ENCODE measurements at places on chromosomes 5 and 9. TPM values are rescaled to one million over a fixed set of nuclear protein-coding genes. Genes with fewer than 3 reads are reported as not detected.

GRCh38 chr5:102450313-102450990 lies 48.3 kb downstream of the SLCO6A1 start:
- no peak for DNase-seq

DNA sequence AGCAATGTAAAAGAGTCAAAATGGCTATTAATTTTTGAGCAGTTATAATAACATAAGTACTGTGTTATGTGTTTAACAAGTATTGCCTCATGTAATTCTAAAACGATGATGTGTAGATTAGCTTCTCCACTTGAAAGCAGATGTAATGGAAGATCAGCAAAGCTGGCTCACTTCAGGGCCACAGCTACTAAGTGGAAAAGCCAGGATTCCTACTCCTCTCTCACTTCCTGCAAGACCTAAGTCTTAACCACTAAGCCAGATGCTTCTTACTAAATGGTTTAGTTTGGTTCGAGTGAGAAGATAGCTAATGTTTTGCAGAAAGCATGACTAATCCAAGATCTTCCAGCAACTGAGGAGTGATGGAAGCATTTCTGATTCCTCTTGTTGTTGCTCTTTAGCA lies 15.7 kb upstream of the TNC start:
- no peak for DNase-seq

DNA sequence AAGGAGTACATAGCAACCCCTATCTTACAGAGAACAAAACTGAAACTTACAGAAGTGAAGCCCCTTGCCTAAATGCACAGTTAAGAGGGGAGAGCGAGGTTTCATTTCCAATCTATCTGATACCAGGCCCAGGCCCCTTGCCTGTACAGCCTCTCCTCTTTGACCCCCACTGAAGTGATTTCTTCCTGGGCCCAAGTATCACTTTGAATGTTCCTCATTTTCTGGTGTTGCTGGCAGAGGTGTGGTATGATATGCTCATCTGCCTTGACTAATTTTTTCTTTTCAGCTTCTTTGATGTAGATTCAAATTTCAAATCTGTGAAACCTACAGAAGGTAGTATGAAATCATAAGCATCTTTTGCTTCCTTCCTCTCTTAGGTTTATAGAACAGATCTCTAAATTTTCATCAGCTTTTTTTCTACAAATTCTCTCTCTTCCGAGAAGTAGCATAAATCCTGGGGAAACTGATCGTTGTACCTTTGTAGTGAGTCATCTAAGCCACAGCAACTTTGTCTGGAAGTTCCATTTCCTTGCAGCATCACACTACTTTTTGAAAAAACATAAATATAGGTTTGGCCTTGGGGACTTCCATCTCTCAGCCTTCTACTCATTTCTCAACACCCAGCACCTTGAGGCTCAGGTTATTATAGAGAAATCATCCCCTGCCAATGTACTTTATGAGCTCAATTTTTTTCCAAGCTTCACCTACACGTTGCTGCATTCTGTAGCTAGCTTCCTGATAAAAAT lies 402.4 kb upstream of the PTGER4 start:
- no peak for DNase-seq

GRCh38 chr5:74262544-74263207 lies 377.9 kb downstream of the ENC1 start:
- DNase-seq = no peak

The FKTN gene
- 10.2 TPM for total RNA-seq

The PCDHB15 gene
- total RNA-seq = 6.1 TPM

GRCh38 chr5:79200573-79201183 lies 35.3 kb upstream of the JMY start:
- DNase-seq = no peak

The PIK3R1 gene
- total RNA-seq = 81.8 TPM

GRCh38 chr5:180644825-180645273 lies 4.6 kb downstream of the FLT4 start:
- DNase-seq = no peak

- no peak for DNase-seq
Measured at GRCh38 chr9:100019541-100019940, 79.3 kb downstream of the ERP44 start.

GRCh38 chr5:159332800-159333544 lies 2.7 kb upstream of the IL12B start:
- no peak for DNase-seq

The CKMT2 gene
- 20.6 TPM for total RNA-seq

DNA sequence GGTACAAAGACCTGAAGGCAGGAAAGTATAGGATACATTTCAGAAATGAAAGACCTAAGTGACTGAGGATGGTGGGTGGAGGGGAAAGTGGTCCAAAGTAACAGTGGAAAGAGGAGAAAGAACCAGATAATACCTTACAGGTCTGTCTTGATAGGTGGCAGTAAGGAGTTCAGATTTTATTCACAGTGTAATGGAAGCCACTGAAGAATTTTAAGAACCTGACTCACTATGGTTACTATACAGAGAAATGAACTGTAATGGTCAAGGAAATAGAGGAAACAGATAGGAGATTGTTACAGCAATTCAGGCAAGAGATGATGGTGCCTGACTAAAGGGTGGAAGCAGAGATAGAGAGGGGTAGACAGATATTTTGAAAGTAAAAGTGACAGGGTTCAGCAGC lies 46.5 kb downstream of the EPB41L4A start:
- no peak for DNase-seq

- no peak for DNase-seq
Measured at GRCh38 chr5:159890141-159890540, 26.1 kb upstream of the ADRA1B start.

GRCh38 chr9:93671020-93671338 lies 94.6 kb downstream of the PHF2 start:
- no peak for DNase-seq

DNA sequence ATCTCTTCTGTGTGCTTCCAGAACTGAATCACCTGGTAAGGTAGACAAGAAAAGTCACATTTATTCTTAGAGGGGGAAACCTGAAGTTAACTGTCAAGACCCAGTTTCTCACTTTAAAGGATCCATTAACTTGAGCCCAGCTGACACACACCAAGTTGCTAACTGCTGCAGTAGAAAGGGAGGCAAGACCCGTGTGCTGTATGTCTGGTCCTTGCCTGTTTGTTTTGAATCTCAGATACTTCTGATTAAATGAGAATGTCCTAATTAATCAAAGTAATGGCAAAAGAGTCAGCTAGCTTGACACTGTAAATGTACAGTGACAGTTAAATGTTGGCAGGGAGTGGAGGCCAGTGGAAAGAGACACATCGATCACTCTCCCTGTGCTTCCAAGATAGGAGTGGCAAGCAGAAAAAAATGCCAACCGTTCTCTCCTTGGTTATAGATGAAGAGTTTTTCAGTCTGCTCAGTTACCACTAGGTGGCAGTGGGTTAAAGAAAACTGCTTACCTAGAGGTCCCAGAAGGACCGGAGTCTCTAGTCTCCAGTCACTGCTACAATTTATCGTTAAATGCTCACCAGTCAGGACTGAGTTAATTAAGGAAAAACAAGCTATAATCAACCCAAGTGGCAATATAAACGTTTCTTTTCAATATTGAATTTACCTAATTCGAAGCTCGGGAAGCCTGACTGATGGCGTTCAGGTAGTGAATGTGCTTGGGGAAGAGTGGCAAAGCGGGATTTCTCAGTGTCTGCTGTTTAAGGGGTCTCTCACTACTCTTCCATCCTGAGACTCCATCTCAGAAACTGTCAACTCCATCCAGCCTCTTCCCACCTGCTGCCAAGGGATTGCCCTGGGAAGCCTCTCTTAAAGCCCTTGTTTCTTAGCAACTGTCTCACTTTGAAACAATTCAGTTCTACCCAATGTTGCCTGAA lies 18.4 kb downstream of the LSM11 start:
- no peak for DNase-seq

DNA sequence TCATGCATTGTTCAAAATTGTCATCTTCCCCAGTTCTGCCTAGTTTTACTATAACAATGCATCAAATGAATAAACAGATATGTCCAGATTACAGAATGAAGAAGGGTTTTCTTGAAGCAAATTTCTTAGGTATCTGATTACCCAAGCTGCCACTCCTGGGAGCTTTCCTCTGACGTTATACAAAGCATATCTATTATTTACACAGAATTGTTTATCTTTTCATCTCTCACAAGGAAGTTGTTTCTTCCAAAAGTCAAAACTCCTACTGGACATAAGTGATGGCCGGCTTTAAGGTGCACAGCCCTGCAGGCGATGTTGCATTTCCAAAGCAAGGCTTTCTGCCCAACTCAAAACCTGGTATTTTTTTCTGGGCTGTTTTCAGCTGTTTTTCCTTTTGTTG lies 73.4 kb upstream of the ANKH start:
- no peak for DNase-seq

The EPB41L4B gene
- 0.27 TPM for total RNA-seq

All from thoracic aorta (tissue), 2 donors.